Activated CD8-positive, alpha-beta memory T cell treated with anti-CD3 and anti-CD28 coated beads for 24 hours (primary cell): ENCODE measurements at places on chromosomes 16 and 17.

GRCh38 chr16:53757971-53758609 lies 54.1 kb downstream of the FTO start:
- no peak for DNase-seq

DNA sequence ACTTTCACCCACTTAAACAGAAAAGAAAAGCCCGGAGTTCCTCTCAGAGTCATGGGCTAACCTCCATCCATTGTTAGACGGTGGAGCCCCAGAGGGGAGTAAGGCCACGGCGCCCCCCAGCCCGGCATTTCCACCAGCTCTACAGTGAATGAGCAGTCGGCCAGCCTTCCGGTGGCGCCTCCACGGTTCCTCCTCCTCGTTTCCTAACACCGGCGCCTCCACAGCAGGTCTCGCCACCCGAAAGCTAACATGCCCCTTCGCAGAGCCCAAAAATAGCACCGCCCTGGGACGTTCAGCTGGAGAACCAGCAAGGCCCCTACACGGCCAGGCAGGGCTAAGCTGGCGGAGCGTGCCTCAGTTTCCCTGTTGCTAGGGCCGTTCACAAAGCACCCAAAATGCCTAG lies 858 bp downstream of the MMD start:
- peak; percentile 81 for DNase-seq

- no peak for DNase-seq
Measured at GRCh38 chr17:68822719-68823289, 132.4 kb downstream of the ABCA8 start.

DNA sequence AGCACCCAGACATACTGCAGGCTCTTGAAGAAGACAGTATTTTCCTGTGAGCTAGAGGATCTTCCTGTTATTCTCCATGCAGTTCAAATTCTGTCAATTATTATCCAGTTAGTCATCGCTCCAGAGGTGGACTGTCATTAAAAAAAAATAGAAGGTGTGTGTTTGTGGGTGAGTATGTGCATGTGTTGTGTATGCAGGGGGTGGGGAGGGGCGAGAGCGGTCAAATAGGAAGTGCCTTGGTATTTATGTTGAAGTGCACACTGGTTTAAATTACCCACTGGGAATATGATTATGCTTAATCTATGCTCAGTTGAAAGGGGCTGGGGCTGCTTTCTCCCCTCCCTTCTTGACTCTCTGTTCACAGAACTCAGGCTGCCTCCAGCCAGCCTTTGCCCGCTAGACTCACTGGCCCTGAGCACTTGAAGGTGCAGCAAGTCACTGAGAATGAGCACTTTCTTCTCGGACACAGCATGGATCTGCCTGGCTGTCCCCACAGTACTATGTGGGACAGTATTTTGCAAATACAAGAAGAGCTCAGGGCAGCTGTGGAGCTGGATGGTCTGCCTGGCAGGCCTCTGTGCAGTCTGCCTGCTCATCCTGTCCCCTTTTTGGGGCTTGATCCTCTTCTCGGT lies at the start of gene HSD17B2:
Gene HSD17B2 (plus strand): TSS at position 273 of the 632 bp plus-strand sequence. CDS start 172 bp downstream, at position 445.
- DNase-seq: no peak

GRCh38 chr16:24553983-24554382 lies 14.6 kb downstream of the RBBP6 start:
- no peak for DNase-seq

DNA sequence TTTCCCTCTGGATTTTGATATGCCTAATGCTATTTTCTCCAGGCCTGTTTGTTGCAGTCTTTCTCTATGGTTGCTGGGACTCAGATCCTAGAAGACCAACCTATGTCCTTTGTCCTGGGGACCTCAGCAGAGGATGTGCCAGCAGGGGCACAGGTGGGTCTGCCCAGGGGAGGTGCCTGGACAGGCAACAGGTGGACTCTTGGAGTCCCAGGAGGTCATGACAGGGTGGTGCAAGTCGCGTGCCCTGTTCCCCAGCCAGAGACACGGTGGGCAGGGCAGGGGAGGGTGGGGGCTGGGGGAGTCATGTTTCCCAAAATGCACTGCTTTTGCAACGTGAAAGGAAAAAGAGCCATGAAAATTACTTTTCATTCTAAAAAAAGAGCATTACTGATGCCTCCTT lies 26.3 kb upstream of the PLLP start:
- no peak for DNase-seq

DNA sequence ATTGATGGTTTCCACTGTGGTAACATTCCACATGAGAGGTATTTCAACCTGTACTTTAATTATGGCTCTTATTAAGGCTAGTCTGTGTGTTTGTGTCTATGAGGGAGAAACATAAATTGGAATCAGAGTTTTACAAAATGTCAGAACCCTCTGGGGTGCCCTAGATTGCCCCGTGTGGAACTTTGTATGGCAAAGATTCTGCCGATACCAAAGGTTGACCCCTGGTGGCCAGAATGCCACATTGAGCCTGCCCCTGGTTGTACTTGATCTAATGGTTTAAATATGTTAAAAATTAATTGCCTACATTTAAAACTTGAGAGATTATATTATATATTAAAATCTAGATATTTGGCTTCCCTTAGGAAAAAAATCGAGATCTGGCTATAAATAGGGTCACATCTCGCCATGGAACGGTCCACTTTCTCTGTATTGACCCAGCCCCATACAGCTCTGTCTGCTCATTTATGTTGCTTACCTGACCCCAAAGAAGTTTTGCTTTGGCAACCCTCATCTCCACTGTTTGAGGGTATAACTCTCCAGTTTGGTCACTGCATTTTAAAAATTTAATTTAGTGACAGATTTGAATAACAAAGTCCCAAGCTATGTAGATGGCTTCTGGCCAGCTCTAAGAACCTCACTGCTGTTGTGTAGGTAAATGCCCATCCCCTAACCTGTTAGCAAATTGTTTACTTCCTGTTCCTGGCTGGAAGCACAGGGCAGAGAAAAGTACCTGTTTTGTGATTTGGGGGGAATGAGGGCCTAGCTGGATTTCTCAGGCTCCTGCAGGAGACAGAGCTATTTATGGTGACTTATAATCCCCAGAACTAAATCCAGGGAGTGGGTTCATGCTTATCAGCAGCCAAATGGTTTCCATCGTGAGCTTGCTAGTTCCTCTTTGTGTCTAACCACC lies 95.0 kb downstream of the PLCG2 start:
- peak; percentile 77 for DNase-seq

DNA sequence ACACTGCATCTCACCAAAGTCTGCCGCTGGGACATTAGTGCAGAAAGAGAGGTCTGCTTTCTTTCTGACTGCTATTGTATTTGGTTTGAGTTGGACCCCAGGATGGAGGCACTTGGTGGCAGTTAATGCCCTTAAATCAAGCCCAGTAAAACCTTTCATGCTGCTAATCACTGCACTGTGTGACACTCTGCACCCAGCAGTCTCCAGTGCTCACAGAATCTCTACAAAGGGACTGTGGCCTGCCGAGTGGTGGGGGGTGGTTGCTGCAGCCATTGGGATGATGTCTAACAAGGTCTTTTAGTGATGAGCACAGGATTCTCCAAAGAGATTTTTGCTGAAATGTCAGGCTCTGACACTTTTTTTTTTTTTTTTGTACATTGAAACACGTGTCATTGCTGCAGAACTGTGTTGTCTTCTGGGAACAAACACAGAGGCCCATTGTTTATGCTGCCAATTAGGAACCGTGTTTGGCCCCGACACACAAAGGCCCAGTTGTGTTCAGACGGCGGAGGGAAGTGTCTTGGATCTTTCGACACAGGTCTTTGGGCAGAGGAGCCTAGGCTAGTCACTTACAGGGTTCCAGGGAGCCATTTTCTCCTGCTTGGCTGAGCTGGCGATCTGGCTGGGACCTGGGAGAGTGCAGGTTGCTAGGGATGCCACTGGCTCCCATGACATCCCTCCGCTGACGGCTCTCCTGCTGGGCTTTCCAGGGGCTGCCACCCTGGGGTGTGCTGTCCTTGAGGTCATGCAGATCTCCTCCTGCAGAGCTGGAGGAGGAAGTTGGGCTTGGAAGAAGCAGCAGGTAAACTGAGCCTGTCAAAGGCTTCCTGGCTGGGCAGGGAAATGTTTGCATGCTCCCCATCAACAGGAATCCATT lies 16.2 kb upstream of the TNRC6C start:
- DNase-seq: no peak
